Sciatic nerve (tissue), 2 donors: ENCODE measurements at places on chromosomes 16 and 17.
A peak's percentile ranks its signal among the peaks of the same experiment; 100 is the strongest.

DNA sequence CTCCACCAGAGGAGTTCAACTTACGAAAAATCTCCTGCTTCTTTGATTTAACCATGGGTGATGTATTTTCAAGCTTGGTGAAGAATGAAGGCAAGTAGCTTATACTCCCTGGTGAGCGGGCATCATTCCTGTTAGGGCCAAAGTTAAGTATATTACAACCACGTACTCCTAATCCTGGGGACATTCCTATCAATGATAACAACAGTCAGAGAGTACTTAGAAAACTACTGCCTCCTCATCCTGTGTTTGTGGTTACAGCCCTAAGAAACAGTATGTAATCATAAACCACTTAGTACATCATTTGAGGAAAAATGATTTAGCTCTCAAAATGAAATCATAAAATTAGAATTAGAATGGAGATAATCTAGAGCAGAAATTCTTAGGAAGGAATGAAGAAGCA, 47.3 kb downstream of the TTC19 start:
- no peak for DNase-seq

GRCh38 chr16:85709766-85710585, 21.2 kb upstream of the GINS2 start:
- DNase-seq = no peak

GRCh38 chr17:47726796-47727703, 6.0 kb upstream of the TBX21 start:
- DNase-seq = no peak

GRCh38 chr16:19735074-19735867, 17.2 kb downstream of the IQCK start:
- peak; percentile 60 for DNase-seq

- no peak for DNase-seq
Observed at GRCh38 chr17:3037259-3037658, 26.1 kb downstream of the OR1D5 start.

DNA sequence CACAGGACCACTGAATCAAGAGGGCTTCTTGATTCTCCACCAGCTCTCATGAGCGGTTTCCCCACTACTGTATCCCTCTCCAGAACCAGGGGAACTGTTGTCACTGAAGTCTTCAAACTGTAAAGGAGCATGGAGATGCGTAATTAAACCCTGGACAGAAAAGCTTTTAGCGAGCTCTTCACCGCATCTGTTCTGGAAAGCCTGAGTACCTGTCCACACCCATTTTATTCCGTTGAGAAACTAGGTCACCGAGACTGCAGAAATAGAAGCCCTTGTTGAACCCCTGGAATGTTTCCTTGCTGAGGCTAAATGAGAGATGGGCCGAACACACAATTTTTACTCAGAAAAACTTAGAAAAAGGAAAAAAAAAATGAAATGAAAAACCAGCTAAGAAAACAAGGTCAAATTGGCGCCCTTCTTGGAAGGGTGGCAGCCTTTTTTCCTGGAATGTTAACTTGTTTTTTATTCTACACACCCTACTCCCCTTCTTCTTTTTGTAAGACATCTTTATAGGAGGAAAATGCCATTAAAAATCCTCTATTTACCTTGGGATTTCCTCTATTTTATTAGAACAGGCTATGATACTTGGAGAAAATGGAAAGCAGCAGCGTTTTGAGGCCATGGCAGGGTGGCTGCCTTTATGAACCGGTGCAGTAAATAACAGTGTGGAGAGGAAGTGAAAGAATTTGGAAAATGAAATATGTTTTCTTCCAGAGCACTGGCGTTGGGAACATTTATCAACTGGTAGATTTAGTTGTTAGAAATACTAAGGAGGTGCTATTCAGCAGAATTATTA, 52.6 kb upstream of the CRISPLD2 start:
- DNase-seq = no peak

- DNase-seq = peak; percentile 69
Observed at GRCh38 chr17:41547921-41548843, 20.1 kb upstream of the KRT19 start.

- no peak for DNase-seq
Observed at GRCh38 chr16:80063031-80063712, 462.6 kb upstream of the MAF start.

GRCh38 chr16:51431517-51432241, 280.6 kb upstream of the SALL1 start:
- DNase-seq = no peak

DNA sequence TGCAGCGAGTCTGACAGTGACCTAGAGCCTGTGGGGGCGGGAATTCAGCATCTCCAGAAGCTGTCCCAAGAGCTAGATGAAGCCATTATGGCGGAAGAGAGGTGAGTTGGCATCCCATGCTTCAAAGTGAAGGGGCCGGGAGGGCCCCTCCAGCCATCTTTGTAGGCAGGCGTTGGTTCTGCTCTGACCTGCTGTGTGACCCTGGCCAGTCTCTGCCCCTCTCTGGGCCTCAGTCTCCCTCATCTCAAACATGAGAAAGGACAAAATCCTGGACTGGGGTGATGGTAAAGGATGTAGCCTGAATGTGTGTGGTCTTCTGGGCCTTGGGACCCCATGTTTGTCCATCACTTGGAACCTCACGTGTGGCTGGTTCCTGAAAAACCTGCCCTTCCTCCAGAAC, 5.1 kb downstream of the PIMREG start:
- no peak for DNase-seq

DNA sequence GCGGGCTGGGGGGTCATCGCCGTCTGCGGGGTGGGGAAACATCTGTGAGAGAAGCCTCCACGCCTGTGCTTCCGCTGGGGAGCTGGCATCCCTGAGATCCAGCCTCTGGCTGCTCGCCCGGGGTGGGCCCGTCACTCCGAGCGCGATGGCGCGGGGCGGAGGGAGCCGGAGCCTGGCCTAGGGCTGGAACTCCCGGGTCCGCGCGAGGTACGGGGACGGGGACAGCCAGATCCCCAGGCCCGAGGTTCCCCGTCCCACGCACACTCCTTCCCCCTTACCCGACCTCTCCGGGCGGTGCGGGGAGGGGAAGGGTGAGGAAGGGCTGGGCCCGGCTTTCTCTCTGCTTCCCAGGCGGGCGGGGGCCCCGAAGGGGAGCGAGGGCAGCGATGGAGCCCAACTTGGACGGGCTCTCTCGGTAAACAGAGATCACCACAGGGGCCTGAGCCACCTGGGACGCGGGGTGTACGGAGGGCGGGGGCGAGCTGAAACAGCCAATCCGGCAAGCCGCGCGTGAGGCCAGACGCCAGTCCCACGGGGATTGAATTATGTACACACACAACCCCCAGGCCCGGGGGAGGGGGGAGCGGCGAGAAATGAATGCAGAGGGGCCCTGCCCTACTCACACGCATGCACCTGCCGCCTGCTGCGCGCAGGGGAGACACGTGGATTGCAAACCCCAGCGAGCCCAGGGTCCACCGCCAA, at the start of gene SLC16A11:
SLC16A11 (minus strand) TSS at position 596 of the 702 bp plus-strand sequence; CDS start at position 17, 579 bp downstream.
- DNase-seq = no peak

GRCh38 chr16:9370061-9370491, 278.6 kb downstream of the HAPSTR1 start:
- no peak for DNase-seq

DNA sequence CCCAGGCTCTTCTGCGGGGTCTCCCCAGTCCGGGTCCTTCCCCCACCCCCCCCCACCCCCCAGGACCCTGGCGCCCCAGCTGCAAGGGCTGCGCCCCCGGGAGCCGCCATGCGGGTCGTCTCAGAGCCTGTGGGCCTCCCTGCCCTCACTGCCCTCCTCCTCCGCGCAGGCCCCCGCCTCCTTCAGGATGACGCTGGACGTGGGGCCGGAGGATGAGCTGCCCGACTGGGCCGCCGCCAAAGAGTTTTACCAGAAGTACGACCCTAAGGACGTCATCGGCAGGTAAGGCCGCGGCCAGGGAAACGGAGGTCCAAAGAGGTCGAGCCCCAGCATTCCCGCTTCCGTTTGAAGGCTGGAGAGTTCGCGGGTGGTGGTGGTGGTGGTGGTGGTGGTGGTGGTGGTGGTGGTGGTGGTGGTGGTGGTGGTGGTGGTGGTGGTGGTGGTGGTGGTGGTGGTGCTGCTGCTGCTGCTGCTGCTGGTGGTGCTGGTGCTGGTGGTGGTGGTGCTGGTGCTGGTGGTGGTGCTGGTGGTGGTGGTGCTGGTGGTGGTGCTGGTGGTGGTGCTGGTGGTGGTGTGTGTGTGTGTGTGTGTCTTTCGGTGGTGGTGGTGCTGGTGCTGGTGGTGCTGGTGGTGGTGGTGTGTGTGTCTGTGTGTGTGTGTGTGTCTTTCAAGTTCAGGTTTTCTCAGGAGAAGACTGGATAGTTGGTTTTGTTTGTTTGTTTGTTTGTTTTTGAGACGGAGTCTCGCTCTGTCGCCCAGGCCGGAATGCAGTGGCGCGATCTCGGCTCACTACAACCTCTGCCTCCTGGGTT, 615 bp downstream of the PHKG2 start:
- DNase-seq = peak; percentile 77

GRCh38 chr17:57203040-57203439, 53.3 kb upstream of the MSI2 start:
- no peak for DNase-seq

GRCh38 chr17:8923762-8924161, 41.7 kb downstream of the PIK3R5 start:
- DNase-seq = no peak

DNA sequence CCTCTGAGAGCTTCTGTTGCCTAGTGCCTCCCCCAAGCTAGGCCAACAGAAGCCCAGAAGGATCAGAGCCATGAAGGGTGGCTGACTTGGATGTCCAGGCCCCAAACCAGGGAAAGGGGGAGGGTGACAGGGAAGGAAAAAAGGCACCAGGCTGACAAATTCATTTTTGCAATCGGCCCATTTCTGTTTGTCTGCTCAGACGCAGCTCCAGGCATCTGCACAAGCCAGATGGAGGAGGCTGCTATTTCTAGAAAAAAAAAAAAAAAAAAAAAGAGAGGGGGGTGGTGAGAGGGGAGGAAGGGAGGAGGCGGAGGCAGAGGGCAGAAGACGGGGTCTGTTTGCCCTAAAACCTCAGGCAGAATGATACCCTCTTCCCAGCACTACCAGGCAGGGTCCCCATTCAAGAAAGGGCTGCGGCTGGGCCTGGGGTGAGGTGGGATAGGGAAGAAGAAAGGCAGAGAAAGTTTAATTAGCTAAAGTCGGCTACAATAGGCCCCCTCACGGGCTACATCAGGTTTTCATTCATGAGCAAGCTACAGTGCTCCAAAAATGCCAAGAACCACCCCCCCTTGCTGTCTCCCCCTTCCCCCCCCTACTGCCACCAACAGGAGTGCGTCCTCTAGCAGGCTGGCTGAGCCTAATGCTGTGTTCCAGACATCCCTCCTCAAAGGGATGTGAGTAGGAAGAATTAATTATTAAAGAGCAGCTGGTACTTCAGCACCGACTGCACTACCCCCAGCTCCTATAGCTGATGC, 2.4 kb downstream of the HDAC5 start:
- no peak for DNase-seq

- DNase-seq = no peak
Observed at GRCh38 chr16:48433850-48434530, 48.8 kb upstream of the SIAH1 start.

GRCh38 chr17:57911834-57912673, 43.2 kb downstream of the CUEDC1 start:
- DNase-seq = peak; percentile 93

GRCh38 chr17:17613708-17614114, 22.2 kb upstream of the PEMT start:
- peak; percentile 67 for DNase-seq

GRCh38 chr16:26816266-26816665, 250.5 kb upstream of the C16orf82 start:
- no peak for DNase-seq

- DNase-seq = no peak
Observed at GRCh38 chr17:63279498-63280230, 166.4 kb downstream of the CYB561 start.

GRCh38 chr17:51119415-51120356, 982 bp downstream of the SPAG9 start:
- peak; percentile 71 for DNase-seq

- no peak for DNase-seq
Observed at GRCh38 chr17:59257101-59257500, 36.8 kb downstream of the GDPD1 start.

DNA sequence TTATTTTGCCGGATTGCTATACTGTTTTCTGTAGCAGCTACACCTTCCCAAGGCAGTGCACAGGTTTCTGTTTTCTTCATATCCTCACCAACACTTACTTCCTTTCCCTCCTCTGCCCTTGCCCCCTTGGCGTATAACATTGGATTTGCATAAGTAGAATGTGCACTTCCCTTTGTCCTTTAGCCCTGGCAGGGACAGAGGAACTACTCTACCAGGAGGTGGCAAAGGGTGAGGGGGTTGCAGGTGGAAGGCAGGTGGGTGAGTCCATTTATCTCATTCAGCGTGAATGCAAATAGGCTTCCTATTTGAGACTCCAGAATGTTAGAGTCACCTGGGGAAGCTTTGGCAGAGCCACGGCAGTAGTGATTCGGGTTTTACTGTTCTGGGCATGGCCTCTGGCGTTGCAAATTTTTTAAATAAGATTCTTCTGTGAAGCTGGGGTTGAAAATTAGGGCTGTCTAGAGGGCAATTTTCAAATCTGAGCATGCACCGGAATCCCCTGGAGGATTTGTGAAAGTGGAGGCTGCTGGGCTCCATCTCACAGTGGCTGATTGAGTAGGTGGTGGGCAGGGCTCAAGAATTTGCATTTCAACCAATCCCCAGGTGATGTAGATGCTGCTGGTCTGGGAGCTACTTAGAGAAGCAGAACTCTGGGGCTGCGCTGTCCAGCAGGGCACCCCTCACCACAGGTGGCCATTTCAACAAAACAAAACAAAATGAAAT, 84.7 kb downstream of the PLCG2 start:
- DNase-seq = no peak

GRCh38 chr16:21169249-21169981, 10.9 kb downstream of the LDAF1 start:
- DNase-seq = no peak

GRCh38 chr16:57889960-57890751, 80.8 kb downstream of the CNGB1 start:
- DNase-seq = no peak

DNA sequence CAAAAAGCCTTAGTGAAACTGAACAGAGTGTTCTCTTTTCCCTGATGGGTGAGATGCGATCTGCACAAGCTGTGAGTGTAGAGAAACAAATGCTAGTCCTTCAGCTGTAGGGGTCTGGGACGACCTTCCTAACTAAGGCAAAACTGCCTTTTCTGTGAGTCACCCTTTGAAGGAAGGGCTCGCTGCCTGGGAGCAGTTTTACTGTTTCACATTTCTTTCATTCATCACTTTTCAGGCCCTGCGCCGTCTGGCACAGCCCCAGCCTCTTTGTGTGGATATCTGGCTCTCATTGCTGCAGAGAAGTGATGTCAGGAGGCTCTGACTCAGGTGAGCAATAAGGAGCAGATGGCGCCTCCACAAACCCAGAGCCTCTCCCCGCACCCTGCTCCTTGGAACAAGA, 57.4 kb downstream of the HS3ST3A1 start:
- no peak for DNase-seq
